ENCODE measurements at places on chromosomes 6 and 20.

DNA sequence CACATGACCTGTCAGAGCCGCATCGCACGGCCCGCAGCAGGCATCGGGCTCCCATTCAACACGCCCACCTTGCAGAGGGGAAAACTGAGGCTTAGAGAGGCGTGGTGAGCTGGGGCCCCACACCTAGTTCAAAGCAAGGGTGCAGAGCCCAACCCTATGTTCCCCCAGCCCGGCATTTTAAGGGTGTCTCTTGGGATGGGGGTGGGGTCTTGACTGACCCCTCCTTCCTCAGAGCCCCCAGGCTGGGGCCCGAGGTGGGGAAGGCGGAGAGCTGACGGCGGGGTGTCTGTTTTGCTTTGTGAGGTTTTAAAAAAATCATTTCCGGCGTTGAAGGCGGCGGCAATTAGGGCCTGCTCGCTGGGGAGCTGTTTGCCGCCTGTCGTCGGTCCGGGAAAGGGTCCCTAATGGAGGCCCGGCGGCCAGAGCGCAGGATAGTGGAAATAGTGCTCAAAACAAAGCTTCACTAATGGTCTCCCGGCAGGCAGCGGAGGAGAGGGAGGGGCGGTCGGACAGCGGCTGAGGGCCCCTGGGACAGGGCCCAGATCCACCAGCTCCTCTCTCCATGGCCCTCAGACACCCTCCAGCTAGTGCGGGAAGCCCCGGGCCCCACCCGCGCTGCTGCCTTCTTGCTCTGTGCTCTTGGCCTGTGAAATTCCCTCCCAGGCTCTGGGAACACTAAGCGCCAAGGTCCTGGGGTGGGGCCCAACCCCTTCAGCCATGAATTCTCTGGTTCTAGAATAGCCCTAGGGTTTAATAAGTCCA, 11.9 kb downstream of the VSTM2L start:
- no peak for DNase-seq

DNA sequence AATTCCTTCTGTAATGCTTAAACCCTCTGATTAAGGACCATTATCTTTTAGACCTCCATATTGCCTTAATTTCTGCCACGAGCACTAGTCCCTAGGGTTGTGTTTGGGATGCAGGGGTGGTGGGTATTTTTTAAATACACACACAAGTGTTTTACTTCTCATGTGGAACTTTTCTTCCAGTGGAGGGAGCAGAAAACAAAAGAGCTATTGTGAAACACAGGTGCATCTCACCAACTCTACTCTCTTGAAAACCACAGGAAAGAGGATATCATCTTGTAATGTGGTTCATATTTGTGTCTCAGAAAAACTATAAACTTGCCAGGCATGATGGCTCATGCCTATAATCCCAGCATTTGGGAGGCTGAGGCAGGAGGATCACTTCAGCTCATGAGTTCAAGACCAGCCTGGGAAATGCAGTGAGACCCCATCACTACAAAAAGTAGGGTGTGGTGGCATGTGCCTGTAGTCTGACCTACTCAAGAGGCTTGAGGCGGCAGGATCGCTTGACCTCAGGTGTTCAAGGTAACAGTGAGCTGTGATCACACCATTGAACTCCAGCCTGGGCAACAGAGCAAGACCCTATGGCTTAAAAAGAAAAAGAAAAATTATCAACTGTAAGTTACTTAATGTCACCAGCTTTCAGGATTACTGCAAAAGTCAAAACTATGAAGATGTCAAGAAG, 37.3 kb downstream of the MRS2 start:
- DNase-seq = no peak

DNA sequence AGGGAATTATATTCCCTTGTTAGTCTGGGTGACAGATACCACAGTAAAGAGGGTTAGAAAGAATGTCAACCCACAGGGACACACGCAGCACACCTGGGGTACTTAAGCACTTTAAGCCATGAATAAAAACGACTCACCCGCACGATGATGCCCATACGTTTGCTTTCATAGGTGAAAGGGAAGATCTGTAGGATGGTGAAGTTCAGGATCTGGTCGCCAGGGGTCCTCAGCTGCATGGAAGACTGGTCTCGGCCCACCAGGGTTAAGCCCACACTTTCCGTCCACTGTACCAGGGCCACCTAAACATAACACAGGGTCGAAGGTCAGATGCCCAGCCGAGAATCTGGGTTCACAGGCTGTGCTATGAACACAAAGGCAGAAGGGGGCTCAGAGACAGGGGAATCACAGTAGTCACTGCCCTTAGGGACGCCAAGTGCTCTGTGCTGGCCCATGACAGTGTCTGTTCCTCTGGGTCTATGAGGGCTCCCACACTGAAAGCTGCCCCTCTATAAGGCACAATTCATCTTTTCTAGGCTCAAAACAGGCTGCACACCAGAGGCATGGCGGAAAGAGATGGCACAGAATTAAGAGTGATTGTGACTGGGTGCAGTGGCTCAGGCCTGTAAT, 96.8 kb upstream of the NFATC2 start:
- DNase-seq = peak; percentile 41

- DNase-seq = no peak
Measured at GRCh38 chr6:1781152-1781816, 171.6 kb downstream of the FOXC1 start.

- DNase-seq = no peak
Measured at GRCh38 chr6:131205481-131206244, 70.4 kb downstream of the AKAP7 start.

GRCh38 chr6:145694083-145694737, 41.1 kb downstream of the EPM2A start:
- DNase-seq = no peak

DNA sequence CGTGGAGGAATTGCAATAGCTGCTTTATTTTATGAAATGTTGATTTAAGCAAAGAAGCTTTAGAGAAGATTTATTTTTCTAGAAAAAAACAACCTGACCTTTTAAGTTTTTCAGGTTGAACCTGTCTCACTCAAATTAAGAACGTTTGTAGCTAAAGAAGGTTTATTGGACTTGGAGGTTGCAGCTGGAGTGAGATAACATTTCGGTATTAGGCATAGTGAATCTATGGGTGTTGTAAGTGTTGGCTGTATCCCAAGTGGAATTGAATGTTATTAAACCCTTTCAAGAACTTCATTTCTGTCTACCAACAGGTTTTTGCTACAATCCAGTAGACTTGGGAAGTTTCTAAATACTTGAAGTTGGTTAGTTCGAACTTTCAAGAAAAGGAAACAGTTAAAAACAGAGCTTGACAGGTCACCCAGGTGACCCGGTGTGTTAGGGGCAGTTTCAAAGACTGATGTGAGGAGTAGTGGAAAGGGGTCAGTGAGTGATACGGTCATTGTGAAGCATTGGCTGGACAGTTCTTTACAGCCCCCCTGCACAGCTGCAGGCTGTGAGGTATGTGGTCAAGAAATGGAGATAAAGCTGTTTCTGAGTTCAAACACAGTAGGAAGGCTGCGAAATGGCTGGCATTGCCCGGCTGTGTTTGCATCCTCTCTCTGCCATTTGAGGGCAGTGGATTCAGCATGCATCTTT, 2.4 kb upstream of the TBCC start:
- no peak for DNase-seq

DNA sequence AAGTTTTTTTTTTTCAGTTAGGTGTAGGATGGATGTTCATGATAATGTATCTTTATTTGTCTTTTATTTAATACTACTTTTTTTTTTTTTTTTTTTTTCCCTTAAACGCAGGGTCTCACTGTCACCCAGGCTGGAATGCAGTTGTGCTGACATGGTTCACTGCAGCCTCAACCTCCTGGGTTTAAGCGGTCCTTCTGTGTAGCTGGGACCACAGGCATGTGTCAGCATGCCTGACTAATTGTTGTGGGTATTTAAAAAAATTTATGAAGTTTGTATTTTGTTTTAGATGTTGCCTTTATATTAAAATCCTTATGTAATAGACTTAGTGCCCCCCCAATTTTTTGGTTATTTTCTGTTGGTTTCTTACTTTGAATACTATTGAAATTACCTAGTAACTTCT, 42.6 kb downstream of the NCOA3 start:
- no peak for DNase-seq

Data from activated T-cell treated with anti-CD3 and anti-CD28 coated beads for 1 hour (primary cell).